Coronary artery (tissue), 2 donors: ENCODE measurements at places on chromosomes 6 and 20.

- DNase-seq: no peak
Measured at GRCh38 chr6:159557031-159557430, 136.0 kb downstream of the SOD2 start.

GRCh38 chr6:112906726-112907125 lies 559.6 kb downstream of the RFPL4B start:
- DNase-seq: no peak

GRCh38 chr6:85241498-85242052 lies 208.3 kb upstream of the NT5E start:
- no peak for DNase-seq

GRCh38 chr20:50367104-50367674 lies 143.0 kb upstream of the PTPN1 start:
- no peak for DNase-seq

GRCh38 chr20:58973866-58974265 lies 7.2 kb upstream of the NELFCD start:
- DNase-seq: no peak

- peak; percentile 84 for DNase-seq
Measured at GRCh38 chr6:108621117-108621516, 60.4 kb downstream of the FOXO3 start.

- no peak for DNase-seq
Measured at GRCh38 chr6:70107852-70108629, 194.8 kb downstream of the COL9A1 start.

DNA sequence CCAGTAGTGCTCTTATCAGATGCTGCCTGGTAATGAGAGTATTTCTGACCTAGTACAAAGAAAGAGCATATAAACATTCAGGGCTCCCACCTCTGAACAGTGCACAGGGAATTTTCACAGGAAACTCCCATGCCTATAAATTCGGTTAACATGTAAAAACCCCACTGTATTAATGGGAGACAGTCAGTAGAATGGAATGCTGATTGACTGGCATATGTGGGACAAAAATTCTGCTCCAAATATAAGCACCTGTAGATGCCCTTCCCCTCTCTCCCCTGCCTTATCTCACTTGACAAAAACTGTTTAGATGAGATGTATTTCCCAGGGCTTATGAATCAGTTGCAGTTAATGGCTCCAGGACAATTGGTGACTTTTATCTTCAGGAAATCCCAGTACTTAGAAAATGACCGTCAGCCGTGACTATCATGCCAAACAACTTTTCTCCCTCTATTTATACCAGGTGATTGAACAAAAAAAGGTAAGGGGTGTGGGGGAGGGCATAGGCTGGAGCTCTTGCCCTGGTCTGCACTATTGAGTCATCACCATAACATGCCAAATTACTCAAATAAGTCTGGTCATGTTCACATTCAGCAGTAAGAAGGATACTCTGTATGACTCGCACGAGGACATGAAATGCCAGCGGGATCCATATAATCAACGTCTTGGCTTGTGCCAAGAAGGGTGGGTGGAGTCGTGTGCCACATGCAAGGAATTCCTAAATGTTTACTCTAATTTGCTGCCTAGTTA lies 176.4 kb upstream of the BMP2 start:
- DNase-seq: no peak

- no peak for DNase-seq
Measured at GRCh38 chr20:14245368-14245970, 91.9 kb downstream of the FLRT3 start.

GRCh38 chr20:57459278-57459677 lies 65.7 kb downstream of the CTCFL start:
- DNase-seq: no peak

- DNase-seq: peak; percentile 87
Measured at GRCh38 chr6:157221049-157221816, 102.1 kb downstream of the TMEM242 start.

- DNase-seq: no peak
Measured at GRCh38 chr20:20691477-20692235, 20.8 kb downstream of the RALGAPA2 start.

DNA sequence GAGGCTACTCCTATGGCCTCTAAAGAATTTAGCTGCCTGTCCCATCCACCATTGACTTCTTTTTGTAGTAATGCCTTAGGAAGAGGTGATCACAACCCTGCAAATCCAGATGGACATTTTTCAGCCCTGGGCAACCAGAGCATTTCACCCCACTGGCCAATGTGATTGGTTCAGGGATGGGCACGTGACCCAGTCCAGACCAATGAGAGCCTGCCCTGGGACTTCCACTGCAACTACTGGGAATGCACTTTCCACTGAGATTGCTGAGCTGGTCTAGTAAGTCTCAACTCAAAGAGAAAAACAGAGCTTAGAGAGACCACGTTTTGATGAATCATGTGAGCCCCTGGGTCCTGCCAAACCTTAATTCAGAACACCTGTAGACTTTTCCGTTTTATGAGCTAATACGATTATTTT lies 8.9 kb upstream of the UBE2V1 start:
- DNase-seq: no peak
